ENCODE measurements at places on chromosomes 11 and 22.

- no peak for DNase-seq
- H3K4me1 ChIP-seq = no peaks in the 10 kb centered on the region
- no peak overlapping the region for H3K4me3 ChIP-seq
- H3K36me3 ChIP-seq = no peaks in the 10 kb centered on the region
These were observed 166.7 kb upstream of the GUCY1A2 start for GRCh38 chr11:107184986-107185385.

- no peaks in the 10 kb centered on the region for H3K36me3 ChIP-seq
- no peaks in the 10 kb centered on the region for H3K27me3 ChIP-seq
- H3K4me1 ChIP-seq = peaks cover 13% of the 10 kb centered on the region
- H3K4me3 ChIP-seq = no peak overlapping the region
These were observed 41.9 kb downstream of the ATG16L2 start for GRCh38 chr11:72856065-72856464.

- H3K4me3 ChIP-seq = no peak overlapping the region
- no peak for DNase-seq
- no peak overlapping the region for H3K27ac ChIP-seq
- no peaks in the 10 kb centered on the region for H3K27me3 ChIP-seq
- H3K4me1 ChIP-seq = peaks cover 2% of the 10 kb centered on the region
These were observed 30.1 kb upstream of the PARVB start for GRCh38 chr22:43994006-43994405.

DNA sequence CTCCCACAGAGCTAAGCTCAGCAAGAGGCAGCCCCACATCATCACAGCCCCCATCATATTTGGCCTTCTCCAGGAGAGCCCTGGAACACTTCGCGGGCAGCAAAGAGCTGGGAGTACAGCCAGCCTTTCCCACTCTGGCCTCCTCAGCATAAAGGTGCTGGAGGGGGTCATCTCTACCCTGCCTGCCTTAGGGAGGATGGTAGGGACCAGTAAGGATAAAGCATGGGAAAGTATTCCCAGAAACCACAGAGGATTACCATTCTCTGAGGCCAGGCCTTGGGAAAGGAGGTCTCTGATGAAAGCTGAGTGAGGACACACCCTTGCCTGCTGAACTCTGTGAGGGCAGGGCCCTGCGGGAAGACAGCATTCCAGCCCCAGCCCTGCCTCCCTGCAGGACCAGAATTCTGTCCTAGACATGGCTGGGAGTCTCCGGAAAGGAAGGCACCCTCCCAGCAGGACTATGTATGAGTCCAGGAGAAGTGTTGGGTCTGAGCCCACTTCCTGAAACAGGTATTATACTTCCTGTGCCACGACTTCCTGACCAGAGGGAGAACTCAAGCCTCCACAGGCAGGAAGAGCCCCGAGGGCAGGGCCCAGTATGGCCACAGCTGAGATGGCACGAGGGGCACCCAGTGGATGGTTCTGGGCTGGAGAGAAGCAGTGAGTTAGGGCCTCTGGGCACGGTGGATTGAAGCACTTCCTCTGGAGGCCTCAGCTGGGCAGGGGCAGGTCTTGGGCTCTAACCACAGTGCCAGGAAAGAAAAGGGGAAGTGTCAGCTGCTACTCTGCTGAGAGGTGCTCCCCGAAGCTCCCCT is 12.9 kb upstream of the CASTOR1 start:
- no peak overlapping the region for H3K4me3 ChIP-seq
- H3K27me3 ChIP-seq = no peaks in the 10 kb centered on the region
- DNase-seq = no peak
- peak overlapping the region; percentile 94 for H3K27ac ChIP-seq
- peaks cover 8% of the 10 kb centered on the region for H3K36me3 ChIP-seq

DNA sequence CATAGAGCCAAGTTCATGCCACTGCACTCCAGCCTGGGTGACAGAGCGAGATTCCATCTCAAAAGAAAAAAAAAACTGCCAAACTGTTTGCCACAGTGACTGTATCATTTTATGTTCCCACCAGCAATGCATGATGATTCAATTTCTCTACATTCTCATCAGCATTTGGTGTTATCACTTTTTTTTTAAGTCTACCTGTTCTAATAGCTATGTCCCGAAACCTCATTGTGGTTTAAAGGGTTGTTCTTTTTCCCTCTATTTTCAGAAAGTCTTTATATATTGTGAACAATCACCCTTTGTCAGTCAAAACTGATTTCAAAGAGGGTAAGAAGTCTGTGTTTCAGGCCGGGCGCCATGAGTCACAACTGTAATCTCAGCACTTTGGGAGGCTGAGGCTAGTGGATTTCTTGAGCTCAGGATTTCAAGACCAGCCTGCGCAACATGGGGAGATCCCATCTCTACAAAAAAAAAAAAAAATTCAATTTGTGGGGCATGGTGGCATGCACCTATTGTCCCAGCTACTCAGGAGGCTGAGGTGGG is 14.8 kb upstream of the FAM168A start:
- no peak overlapping the region for H3K27ac ChIP-seq
- H3K4me1 ChIP-seq = no peaks in the 10 kb centered on the region
- H3K4me3 ChIP-seq = no peak overlapping the region
- DNase-seq = no peak
- no peaks in the 10 kb centered on the region for H3K36me3 ChIP-seq

GRCh38 chr11:115887316-115887715 is 383.1 kb upstream of the CADM1 start:
- H3K36me3 ChIP-seq = no peaks in the 10 kb centered on the region
- H3K27ac ChIP-seq = no peak overlapping the region
- no peaks in the 10 kb centered on the region for H3K4me1 ChIP-seq
- no peak overlapping the region for H3K4me3 ChIP-seq
- DNase-seq = no peak
- peaks cover 7% of the 10 kb centered on the region for H3K27me3 ChIP-seq

DNA sequence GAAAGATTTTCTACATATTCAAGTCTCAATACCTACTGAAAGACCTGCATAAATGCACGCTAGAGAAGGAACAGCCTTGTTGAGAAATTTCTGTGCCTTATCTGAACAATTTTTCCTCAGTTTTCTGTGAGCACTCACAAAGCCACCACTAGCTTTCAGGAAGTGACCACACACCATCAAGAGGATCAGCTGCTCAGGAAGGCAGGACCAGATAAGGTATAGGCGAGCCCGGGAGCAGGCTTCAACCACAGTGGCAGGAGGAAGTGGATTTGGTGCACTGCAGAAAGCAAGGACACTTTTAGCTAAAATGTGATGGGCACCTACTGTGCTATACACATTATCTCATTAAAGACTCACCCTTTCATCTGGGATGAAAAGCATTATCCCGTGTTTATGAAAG is 220.8 kb downstream of the RAB38 start:
- H3K36me3 ChIP-seq = no peaks in the 10 kb centered on the region
- H3K4me1 ChIP-seq = no peaks in the 10 kb centered on the region
- no peak for DNase-seq
- H3K4me3 ChIP-seq = no peak overlapping the region
- H3K27me3 ChIP-seq = no peaks in the 10 kb centered on the region
- no peak overlapping the region for H3K27ac ChIP-seq

DNA sequence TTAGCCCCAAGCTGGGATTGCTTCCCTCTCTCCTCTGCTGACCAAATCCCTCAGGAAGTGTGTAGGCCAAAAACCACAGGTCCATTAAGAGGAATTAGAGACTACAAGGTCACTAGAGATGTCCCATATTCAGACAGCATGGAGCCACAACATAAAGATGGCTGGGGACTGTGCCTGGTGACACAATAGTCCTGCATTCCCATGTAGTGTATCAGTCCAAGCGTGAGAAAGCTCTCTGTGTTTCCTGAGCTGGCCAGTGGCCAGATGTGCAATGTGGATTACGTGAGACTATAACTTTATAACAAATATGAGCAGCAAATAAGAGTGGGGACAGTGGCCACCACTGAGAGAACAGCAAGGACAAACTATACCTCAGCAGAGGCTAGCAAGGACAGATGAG is 7.6 kb upstream of the MS4A10 start:
- no peak overlapping the region for H3K4me3 ChIP-seq
- H3K27me3 ChIP-seq = no peaks in the 10 kb centered on the region
- H3K36me3 ChIP-seq = no peaks in the 10 kb centered on the region
- peaks cover 3% of the 10 kb centered on the region for H3K4me1 ChIP-seq

GRCh38 chr22:39481054-39481453 is 21.0 kb upstream of the MIEF1 start:
- no peak for DNase-seq
- no peaks in the 10 kb centered on the region for H3K27me3 ChIP-seq
- H3K4me3 ChIP-seq = no peak overlapping the region
- H3K27ac ChIP-seq = no peak overlapping the region
- H3K36me3 ChIP-seq = no peaks in the 10 kb centered on the region
- no peaks in the 10 kb centered on the region for H3K4me1 ChIP-seq

- peaks cover 20% of the 10 kb centered on the region for H3K36me3 ChIP-seq
- H3K27me3 ChIP-seq = no peaks in the 10 kb centered on the region
- no peak overlapping the region for H3K4me3 ChIP-seq
- peaks cover 7% of the 10 kb centered on the region for H3K4me1 ChIP-seq
- no peak overlapping the region for H3K27ac ChIP-seq
These were observed 48.9 kb downstream of the CEP164 start for GRCh38 chr11:117376517-117376916.

- no peak overlapping the region for H3K27ac ChIP-seq
- no peak for DNase-seq
- H3K4me3 ChIP-seq = no peak overlapping the region
- H3K27me3 ChIP-seq = no peaks in the 10 kb centered on the region
- no peaks in the 10 kb centered on the region for H3K4me1 ChIP-seq
These were observed 18.6 kb downstream of the GLYATL1 start for GRCh38 chr11:58957922-58958321.

- H3K27me3 ChIP-seq = no peaks in the 10 kb centered on the region
- DNase-seq = no peak
- no peaks in the 10 kb centered on the region for H3K36me3 ChIP-seq
- peaks cover 21% of the 10 kb centered on the region for H3K4me1 ChIP-seq
- H3K27ac ChIP-seq = peak overlapping the region; percentile 59
- H3K4me3 ChIP-seq = no peak overlapping the region
These were observed 56.6 kb upstream of the FDX1 start for GRCh38 chr11:110373051-110373702.

DNA sequence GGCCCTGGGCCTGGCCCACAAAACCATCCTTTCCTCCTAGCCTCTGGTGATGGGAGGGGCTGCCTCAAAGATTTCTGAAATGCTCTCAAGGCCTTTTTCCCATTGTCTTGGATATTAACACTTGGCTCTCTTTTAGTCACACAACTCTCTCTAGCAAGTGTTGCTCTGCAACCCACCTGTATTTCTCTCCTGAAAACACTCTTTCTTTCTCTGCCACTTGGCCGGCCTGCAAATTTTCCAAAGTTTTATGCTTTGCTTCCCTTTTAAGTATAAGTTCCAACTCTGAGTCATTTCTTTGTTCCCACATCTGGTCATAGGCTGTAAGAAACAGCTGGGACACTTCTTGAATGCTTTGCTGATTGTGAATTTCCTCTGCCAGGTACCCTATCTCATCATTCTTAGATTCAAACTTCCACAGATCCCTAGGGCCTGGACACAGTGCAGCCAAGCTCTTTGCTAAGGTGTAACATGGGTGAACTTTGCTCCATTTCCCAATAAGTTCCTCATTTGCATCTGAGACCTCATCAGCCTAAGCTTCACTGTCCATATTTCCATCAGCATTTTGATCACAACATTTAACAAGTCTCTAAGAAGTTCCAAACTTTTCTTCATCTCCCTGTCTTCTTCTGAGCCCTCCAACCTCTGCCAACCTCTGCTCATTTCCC is 93.8 kb downstream of the TRIM29 start:
- no peak overlapping the region for H3K27ac ChIP-seq
- H3K4me1 ChIP-seq = no peaks in the 10 kb centered on the region
- DNase-seq = no peak

DNA sequence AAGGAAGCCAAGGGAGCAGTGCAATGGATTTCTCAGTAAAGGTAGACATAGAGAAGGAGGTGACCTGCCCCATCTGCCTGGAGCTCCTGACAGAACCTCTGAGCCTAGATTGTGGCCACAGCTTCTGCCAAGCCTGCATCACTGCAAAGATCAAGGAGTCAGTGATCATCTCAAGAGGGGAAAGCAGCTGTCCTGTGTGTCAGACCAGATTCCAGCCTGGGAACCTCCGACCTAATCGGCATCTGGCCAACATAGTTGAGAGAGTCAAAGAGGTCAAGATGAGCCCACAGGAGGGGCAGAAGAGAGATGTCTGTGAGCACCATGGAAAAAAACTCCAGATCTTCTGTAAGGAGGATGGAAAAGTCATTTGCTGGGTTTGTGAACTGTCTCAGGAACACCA is 6.6 kb downstream of the TRIM22 start:
- H3K4me3 ChIP-seq = no peak overlapping the region
- no peaks in the 10 kb centered on the region for H3K27me3 ChIP-seq
- H3K27ac ChIP-seq = no peak overlapping the region
- H3K36me3 ChIP-seq = no peaks in the 10 kb centered on the region

DNA sequence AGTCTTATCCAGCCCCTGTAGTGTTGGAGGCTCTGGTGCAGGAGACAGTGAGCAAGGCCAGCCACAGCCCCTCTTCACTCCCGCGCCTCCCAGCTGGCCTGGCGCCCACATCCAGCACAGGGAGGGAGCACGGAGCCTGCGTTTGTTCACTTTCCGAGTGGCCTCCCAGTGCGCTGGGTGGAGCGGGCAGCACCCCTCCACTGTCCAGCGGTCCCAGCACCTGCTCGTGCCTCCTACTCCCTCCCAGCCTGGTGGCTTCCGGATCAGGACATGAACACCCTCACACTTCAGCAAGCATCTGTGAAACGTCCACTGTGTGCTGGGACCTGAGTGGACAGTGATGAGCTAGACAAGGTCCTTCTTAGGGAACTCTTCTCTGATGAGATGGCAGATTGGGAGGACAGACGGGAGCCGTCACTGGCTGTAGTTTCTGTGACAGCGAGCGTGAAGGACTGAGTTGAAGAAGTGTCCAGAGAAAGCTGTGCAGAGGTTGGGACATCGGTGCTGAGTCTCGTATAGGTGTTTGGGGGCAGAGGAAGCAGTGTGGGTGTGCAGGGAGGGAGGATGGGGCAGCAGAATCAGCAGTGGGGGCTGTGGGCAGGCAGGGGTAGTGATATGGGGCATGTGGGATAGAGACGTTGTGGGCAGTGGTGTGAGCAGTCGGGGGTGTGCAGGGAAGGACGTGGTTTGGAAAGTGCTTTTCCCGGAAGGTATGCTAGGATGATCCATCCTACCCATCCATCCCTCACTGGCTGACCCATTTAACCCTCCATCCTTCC is 256.8 kb downstream of the TBC1D22A start:
- no peaks in the 10 kb centered on the region for H3K27me3 ChIP-seq
- no peaks in the 10 kb centered on the region for H3K36me3 ChIP-seq
- no peaks in the 10 kb centered on the region for H3K4me1 ChIP-seq
- DNase-seq = no peak
- H3K4me3 ChIP-seq = no peak overlapping the region

DNA sequence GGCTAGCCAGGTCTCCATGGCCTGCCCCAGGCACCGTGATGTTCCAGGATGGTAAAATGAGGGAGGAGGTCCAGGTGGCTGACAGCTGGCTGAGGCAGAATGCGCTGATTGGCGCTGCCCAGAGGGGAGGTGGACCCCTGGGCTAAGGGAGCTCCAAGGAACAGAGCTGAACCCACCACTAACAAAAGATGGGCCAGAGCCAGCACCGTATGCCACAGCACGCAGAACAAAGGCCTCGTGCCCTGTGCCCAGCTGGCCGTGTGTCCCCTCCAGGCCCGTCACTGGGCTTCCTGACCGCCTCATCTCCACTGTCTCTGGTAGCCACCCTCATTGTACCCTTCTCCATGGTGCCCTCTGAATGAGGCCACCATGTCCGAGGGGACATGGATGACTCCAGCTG is 19.6 kb upstream of the PRODH start:
- H3K36me3 ChIP-seq = no peaks in the 10 kb centered on the region
- no peak overlapping the region for H3K4me3 ChIP-seq
- no peaks in the 10 kb centered on the region for H3K4me1 ChIP-seq
- H3K27me3 ChIP-seq = no peaks in the 10 kb centered on the region
- no peak overlapping the region for H3K27ac ChIP-seq

All from esophagus squamous epithelium (tissue), 5 donors.